ENCODE measurements at places on chromosomes 7 and 10. TPM values are rescaled to one million over a fixed set of nuclear protein-coding genes. Genes with fewer than 3 reads are reported as not detected.

Gene MTPN
- 67.9 TPM for total RNA-seq

Gene POMZP3
- 9.9 TPM for total RNA-seq

Gene TMEM270
- total RNA-seq, result not detected

Gene LHPP
- 4.4 TPM for total RNA-seq

Gene SFTPD
- not detected for total RNA-seq

Gene WDR86
- 1.8 TPM for total RNA-seq

Gene HK1
- total RNA-seq, result 61.8 TPM

Gene SORBS1
- total RNA-seq, result 0.21 TPM

Gene GRID2IP
- not detected for total RNA-seq

Gene FEZF1
- not detected for total RNA-seq

Gene PTPN12
- 23.6 TPM for total RNA-seq

Gene TMEM139
- 53.9 TPM for total RNA-seq

Gene PNLIPRP1
- total RNA-seq, result not detected

Gene FOXI2
- total RNA-seq, result not detected

Gene KLF14
- not detected for total RNA-seq

Gene AKR1C4
- 0.29 TPM for total RNA-seq

Gene TBXAS1
- total RNA-seq, result 17.2 TPM

Gene KCP
- total RNA-seq, result 1.0 TPM

Gene GTPBP4
- 52.3 TPM for total RNA-seq

Gene PDK4
- 4.9 TPM for total RNA-seq
